ENCODE measurements at places on chromosomes 12 and 14.

DNA sequence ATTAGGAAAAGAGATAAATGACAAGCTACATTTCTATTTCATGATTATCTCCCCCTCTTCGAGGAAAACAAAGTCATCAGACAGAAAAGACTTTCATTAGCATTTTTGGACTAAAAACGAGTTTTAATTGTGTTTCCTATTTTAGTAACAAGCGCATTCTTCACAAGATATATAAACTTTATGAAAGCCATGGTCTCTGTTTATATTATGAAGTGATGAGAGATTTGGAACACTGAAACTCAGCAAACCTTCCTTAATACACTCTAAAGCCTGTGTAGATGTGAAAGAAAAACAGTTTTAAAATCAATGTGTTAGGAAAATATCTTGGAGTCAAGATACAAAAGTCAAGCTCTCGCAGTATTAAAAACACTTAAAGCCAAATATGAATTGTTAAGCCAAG, 539.1 kb downstream of the LRFN5 start:
- no peak for DNase-seq

DNA sequence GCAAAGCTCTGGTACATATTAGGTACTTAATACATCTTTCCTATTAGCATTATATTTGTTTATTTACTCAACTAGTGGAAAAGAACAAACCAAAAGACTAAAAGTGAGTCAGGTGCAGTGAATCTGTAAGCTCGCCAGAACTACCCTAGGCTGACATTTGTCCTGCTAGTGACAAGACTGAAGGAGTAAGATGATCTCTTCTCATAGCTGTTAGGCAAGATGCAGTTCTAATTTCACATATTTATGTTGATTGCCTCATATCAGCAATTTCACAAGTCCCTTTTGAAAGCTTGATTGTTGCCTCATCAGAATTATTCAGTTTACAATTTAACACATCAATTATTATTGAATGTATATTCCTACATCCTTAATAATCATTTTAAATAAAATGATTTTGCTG, 293.0 kb upstream of the NAV3 start:
- no peak for DNase-seq

DNA sequence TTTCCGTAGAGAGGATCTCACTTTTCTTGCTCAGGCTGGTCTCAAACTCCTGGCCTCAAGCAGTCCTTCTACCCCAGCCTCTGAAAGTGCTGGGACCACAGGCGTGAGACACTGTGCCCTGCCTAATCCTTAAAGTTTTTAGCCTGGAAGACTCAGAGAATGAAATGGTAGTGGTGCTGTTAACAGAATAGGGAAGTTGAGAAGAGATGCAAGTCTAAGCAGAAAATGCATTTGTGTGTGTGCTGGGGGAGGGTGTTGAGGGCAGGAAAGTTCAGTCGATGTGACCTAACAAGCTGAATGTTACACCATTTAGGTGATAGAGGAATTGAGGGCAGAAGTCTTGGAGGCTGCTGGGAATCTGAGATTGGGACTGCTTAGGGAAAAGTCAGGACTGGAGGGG, 6.9 kb upstream of the TUBA1A start:
- no peak for DNase-seq

DNA sequence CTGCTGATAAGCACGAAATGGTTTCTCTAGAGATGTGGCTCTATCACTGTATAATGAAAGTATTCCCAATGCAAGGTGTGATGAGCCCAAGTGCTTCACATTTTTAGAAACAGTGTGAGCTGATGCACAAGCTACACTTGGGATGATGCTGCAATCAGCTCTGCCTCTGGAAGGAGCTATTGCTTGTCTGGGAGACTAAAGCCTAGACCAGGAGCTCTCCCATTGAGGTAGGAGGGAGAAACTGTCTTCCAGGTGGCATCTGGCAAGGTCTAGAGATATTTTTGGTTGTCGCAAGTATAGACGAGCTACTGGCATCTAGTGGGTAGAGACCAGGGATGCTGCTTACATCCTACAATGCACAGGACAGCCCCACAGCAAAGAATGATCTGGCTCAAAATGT, 42.0 kb downstream of the HECTD4 start:
- no peak for DNase-seq

DNA sequence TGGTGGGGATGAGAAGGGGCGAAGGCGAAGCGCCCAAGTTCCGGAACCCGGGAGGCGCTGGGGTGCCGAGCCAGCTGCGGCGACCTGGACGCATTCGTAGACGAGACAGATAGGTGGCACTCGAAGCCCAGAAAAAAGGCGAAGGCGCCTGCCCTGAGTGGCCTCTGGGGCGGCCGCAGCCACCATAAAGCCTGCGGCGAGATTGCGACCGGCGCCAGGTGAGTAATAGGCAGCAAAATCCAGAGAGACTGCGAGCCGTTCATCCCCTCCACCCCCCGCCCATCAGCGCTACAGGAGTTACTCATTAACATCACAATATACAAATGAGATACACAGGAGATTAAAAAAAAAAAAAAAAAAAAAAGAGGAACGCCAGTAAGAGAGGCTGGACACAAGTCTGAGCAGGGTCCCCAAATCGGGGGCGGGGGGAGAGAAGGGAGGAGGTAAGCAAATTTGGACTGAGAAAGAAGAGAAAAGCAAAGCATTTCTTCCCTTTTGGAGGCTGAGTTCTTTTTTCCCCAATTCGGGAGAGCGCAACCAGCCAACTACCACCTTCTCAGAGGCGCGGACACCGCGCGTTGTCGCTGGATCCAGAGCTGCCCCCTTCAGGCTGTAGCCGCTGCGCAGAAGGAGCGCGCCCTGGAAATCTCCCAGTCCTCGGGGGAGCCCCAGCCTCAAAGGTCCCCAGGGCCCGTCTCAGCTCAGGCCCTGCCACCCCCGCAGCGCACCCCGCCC, 15.7 kb downstream of the TBX3 start:
- no peak for DNase-seq

GRCh38 chr12:76241371-76241770, 106.8 kb downstream of the BBS10 start:
- DNase-seq: no peak

DNA sequence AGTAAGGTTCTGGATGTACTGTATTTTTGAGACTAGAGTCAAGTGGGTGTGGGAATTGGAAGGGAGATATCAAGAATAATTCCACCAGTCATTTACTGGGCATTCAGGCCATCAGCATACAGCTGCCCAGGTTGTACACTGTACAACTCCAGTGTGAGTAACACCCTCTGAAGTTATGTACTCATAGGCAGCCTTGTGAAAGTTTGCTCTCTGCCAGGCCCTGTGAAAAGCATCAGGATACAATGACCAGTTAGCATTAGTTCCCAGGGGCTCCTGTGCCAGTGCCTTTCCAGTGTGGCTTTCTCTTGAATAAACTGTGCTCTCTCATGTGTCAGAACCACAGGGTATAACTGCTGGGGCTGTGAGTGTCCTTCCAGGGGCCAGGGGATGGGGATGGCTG, 89.7 kb downstream of the LGMN start:
- DNase-seq: no peak

DNA sequence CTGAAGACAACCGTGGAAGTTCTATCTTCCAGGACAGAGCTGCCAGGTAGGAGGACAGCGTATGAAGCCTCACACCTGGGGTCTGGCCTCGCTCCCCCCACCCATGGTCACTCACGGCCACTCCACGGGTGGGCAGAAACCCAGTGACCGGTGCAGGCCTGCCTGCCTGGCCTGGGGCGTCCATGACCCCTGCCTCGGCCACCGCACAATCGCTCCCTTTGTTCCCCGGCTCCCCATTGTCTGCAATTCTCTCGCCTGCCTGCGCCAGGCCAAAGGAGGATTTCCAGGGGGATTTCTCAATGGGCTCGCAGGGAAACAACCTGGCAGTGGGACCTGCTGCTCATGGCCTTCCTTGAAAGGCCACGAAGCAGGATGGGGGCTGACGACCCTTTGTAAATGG, 22.6 kb downstream of the CCDC85C start:
- no peak for DNase-seq

DNA sequence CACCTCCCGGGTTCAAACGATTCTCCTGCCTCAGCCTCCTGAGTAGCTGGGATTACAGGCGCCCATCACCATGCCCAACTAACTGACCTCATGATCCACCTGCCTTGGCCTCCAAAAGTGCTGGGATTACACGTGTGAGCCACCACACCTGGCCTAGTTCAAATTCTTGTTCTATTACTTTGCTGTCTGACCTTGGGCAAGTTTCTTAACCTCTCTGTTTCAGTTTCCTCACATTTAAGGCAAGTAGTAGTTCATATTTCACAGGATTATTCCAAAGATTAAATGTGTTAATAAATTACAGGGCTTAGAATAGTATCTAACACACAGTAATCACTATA, 10.9 kb downstream of the RXYLT1 start:
- DNase-seq: no peak
